ENCODE measurements at places on chromosomes 5 and 9.

DNA sequence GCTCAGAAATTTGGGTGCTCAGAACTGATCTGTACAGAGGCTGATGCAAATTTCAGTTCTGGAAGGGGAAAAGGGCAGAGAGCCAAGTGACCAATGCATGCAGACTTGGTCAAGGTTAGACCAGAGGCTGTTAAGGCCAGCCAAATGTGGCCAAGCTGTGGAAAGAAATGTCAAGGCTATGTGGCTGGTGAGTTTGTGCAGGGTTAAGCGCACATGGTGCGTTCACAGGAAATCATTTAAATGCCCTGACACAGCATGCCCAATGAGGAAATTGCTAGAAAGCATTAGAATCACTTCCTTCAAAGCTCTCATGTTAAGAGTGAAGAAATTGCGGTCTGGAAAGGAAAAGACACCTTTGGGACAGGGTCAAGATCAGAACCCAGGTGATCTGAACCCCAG is 58.0 kb downstream of the PTPN3 start:
- no peak for DNase-seq

DNA sequence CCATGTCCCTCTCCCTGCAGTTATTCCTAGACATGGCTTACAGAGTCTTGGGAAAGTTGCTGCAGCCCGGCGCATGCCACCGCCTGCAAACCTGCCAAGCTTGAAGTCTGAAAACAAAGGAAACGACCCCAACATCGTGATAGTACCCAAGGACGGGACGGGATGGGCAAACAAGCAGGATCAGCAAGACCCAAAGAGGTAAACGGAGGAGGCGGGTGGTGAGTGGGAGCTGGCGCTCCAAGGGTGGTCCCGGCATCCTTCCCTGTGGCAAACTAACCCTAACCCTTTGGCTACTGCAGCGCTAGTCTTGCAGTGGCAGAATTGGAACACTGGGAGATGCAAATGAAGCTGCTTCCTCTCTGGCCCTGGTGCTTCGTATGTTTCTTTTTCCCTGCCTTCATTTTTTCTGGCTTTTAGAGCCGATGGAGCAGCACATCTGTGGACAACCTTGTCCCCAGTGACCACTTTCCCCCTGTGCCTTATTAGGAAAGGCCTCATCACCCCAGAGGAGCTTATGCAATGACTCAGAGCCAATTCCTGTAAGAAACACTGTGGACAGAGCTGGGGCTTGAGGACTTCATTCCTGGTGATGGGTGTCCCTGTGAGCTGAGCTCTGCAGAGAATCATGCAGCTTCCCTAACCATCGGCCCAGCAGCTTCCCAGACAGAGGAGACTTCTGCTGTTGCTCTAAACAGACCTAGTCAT is 38.9 kb downstream of the PRRC2B start:
- DNase-seq = no peak

DNA sequence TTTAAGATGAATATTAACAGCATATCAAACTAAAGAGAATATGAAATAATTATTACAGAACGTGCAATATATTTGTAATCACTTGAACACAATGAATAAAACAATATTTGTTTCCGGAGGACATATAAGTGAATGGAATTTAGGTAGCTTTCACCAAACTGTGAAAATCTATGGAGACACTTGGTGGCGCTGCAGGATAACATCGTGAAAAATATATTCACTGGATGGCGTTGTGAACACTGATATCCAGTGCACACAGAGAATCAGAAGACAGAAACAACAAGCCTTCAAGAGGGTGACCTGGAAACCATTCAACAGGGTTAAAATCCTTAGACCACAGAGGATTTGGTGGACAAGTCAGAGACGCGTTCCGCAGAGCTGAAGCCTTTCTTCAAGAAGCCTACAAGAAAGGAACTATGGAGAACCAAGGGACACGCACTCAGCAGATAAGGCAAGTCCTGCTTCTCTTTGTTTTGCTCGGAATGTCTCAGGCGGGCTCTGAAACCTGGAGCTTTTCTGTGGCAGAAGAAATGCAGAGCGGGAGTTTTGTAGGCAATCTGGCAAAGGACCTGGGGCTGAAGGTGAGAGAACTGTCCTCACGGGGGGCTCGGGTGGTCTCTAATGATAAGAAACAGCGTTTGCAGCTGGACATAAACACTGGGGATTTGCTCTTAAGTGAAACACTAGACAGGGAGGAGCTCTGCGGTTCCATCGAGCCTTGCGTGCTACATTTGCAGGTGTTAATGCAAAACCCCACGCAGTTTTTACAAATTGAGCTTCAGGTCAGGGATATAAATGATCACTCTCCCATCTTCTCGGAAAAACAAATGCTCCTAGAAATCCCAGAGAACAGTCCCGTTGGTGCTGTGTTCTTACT is at the start of gene PCDHB11:
Gene PCDHB11 (plus strand): TSS at position 269 of the 877 bp plus-strand sequence. CDS start 148 bp downstream, at position 417.
- no peak for DNase-seq

- DNase-seq = no peak
Observed at GRCh38 chr9:84557751-84558150, 111.8 kb upstream of the NTRK2 start.

DNA sequence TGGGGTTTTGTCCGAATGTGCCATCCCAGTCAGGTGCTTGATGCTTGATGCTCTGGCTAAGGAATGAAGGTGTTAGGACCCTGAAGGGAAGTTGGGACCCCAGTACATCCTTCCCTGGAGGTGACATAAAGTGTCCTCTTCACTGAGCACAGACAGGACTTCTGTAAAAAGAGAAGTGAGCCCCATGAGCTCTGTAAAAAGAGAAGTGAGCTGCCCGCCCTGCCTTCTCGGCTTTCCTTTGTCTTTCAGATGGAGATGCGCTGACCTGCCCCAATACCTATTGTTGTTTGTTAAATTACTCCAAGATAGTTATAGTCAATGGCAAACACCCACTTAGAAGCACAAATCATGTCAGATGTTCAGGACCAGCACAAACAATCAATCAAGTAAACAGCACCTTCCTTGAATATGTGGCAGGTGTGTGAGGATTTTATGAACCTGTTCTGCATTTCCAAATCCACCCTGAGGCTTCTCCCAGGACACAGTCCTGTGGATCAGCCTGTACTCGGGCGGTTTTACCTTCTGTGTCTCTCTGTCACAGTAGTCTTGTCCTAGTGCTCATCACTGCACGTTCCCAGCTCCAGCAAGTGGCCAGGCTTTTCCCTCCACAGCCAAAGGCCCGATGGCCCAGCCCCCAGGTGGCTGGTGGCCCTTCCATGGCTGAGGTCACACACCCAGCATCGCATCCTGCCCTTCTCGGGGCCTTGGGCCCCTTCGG is 191.4 kb downstream of the MTRR start:
- DNase-seq = no peak

DNA sequence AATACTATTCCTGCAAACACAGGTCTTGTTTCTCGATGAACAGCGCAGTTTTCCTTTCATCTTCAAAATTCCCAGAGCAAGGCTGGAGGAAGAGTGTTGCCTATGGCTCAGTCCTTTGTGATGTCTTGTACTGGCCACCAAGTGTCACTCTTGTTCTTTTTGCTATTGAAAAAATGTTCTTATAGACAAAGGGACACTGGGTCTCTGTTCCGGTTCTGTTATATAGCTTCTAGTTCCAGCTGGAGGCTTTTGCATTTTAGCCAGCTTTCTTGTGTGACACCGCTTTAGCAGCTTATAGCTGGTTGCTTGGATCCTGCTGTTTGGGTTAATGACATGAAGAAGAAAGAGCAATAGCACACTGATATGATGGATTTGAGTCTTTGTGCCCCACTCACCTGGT is 343.7 kb upstream of the KCNN2 start:
- DNase-seq = no peak

DNA sequence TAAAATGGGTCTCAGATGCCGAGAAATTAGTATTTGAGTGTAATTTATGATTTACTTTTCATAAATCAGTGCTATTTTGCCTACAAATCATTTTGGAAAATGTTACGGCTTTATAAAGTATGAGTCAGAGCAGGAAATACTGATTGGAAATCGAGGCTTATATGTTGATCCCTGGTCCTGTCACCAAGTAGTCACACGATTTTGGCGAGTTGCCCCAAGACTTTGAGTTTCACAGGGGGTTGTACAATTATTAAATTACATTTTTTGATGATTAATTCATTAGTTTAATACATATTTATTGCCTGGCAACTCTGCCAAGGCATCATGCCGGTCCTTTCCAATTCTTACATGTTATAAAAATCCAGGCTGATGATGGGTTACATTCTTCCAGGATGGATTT is 443.9 kb upstream of the KLF4 start:
- DNase-seq = no peak

GRCh38 chr5:56129288-56129687 is 103.8 kb downstream of the ANKRD55 start:
- no peak for DNase-seq

DNA sequence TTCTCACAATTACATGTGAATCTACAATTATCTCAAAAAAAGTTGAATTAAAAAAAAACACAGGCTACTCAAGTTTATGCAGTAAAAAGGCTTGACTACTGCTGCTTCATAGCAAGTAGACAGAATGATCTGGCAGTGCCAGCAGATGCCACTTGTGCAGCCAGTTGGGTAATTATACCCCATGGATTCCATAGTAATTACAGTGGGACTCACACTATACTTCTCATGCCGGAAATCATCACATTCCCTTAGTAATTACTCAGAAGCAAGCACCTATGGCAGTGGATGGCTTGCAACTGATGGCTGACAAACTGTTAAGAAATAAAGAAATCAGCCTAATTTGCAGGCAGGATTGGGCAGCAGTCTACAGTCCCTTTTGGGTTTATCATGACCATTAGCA is 463.2 kb upstream of the KLF4 start:
- no peak for DNase-seq

- no peak for DNase-seq
Observed at GRCh38 chr5:120808606-120809005, 344.5 kb downstream of the PRR16 start.

DNA sequence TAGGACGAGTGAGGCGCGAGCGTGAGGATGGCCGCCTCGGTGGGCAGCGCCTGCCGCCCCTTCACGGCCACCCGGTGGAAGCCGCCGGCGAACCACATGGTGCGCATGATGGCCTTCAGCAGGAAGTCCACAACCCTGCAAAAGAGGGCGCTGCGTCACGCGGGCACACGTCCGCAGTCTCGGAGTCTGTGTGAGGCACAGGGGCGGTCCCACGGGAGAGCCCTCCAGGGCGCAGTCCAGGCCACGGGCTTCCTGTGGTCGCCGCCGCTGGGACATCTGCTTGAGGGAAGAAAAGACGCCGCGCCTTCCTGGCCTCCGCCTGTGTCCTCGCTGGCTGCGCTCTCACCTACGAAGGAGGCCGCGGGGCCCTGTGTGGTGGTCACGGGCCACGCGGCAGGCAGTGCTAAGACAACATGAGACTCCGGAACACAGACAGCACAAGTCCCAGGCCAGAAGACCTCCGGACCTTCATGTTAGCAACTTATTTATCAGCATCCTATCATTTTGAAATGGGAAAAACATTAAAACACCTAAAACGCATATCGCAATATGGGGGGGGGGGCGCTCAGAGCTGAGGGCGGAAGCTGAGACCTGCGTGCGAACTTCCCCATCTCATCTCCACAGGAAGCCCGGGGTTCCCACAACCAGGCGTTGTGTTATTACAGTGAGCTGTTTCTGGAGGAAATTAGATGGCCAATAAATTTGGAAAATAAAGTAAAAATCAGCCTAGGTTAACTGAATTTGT is 28.8 kb downstream of the LPCAT1 start:
- DNase-seq = no peak

- no peak for DNase-seq
Observed at GRCh38 chr9:12790001-12790400, 15.2 kb downstream of the LURAP1L start.

DNA sequence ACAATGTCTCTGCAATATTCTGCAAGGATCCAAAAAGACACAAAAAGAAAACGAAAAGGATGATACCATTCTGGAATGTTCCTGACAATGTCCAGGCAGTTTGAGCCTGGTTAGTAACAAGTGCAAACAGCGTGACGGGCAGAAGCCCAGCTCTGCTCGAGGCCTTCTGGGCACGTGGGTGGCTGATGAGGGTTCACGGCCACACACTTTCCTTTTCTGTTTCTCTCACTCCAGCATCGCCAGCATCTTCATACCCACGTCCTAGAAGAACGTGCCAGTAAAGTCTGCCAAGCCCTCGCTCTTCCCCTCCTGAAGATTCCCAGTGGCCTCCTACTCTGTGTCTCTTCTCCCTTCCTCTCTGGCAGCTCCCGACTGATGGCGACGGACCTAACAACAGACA is 36.7 kb downstream of the COL23A1 start:
- no peak for DNase-seq

DNA sequence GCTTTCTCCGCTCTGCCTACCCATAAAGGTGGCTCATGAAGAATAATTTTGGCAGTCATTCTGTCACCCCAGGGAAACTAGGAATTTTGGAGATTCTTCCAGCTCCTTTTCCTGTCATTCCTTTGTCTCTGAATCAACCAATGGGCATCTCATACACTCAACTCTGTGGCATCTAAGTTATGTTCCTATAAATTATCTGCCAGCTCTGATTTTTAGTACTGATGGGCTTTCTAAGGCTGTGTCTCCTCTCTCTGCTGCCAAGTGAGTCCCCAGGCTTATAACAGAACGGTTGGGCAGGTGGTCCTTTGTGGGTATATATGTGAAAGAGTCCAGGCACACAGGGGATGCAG is 226.8 kb downstream of the NMUR2 start:
- no peak for DNase-seq

- no peak for DNase-seq
Observed at GRCh38 chr9:8769153-8769552, 969.6 kb upstream of the DMAC1 start.

DNA sequence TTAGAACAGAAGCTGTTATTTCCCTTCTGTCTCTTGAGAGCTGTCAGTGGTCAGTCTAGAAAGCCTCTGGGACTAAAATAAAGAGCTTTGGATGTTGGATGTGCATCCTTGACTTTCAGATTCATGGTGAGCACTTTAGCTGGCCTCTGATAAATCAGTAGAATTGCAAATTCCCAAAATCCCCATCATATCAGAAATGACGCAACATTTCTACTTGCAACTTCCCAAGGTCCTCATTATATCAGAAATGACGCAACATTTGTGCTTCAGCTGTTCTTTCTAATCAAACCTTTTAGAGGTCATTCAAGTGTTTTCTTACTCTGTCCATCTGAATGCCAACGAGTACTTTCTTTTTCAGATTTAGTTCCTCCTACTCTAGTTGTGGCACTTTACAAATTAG is 167.3 kb upstream of the MOCS2 start:
- no peak for DNase-seq

DNA sequence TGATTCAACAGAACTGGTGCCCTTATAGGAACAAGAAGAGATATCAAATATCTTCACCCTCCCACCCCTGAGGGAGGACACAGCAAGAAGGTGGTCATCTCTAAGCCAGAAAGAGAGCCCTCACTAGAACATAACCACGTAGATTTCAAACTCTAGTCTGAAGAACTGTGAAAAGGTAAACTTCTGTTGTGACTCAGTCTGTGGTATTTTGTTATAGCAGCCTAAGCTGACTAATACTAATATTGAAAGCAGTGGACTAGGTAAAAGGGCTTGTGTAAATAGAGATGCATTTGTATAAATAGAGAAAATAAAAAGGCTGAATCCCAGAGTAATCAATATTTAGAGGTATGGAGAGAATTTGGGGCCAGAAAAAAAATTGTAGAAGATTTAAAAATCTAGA is 157.6 kb upstream of the CCNH start:
- DNase-seq = no peak

DNA sequence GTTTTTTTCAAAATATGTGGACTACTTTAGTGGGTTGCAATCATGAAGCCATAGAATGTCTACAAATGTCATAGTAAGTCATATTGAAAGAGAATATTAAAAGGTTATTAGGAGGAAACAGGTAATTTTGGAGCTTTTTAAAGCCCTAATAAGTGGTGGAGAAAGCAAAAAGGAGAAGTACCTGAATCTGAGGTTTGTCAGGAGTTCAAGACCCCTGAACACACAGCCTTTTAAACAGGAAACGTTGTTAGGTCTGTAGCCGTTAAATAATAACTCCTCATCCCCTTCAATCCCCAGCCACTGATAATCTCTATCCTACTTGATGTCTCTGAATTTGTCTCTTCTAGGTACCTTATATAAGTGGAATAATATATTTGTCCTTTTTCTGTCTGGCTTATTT is 51.1 kb downstream of the SPEF2 start:
- DNase-seq = no peak

Measured in activated CD8-positive, alpha-beta memory T cell treated with anti-CD3 and anti-CD28 coated beads for 48 hours (primary cell).